ENCODE measurements at places on chromosomes 13 and 19.

- no peak for DNase-seq
Observed at GRCh38 chr19:32896516-32897214, 27.1 kb upstream of the SLC7A9 start.

GRCh38 chr19:8209462-8210378 is 550 bp downstream of the CERS4 start:
- DNase-seq = peak; percentile 47

DNA sequence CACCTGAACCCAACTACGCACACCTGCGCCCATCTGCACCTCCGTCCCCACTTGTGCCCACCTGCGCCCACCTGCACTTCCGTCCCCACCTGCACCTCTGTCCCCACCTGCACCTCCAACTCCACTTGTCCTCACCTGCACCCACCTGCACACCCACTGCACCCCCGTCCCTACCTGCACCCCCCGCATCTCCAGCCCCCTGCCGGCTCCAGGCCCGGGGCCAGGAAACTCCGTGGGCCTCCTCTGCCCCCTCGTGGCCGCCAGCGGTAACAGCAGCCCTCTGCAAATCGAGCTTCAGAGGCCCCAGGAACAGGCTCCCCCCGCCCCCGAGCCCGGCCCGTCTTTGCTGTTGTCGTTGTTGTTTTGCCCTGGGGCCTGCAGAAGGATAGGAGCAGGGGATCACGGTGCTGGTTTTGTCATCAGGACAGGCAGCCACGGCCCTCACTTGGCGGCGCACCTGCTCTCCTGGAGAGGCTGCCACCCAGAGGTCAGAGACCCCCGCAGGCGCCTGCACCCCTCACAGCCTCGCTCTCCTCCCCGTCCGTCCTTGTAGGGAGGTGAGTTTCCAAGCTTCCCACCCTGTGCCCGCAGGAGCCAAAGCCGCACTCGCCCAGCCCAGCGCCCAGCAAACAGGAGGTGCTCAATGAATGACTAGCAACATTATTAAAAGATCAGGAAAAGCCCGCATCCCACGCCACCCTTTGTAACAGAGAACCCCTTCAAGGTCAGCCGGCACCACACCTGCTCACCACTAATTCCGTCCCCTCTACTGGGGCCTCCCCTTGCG is 65.4 kb downstream of the GNG7 start:
- peak; percentile 83 for DNase-seq

- peak; percentile 12 for DNase-seq
Observed at GRCh38 chr13:60654415-60654814, 257.4 kb downstream of the TDRD3 start.

GRCh38 chr13:49040872-49041271 is 65.2 kb downstream of the FNDC3A start:
- DNase-seq = no peak

GRCh38 chr19:57099199-57099661 is 20.6 kb upstream of the USP29 start:
- peak; percentile 28 for DNase-seq

DNA sequence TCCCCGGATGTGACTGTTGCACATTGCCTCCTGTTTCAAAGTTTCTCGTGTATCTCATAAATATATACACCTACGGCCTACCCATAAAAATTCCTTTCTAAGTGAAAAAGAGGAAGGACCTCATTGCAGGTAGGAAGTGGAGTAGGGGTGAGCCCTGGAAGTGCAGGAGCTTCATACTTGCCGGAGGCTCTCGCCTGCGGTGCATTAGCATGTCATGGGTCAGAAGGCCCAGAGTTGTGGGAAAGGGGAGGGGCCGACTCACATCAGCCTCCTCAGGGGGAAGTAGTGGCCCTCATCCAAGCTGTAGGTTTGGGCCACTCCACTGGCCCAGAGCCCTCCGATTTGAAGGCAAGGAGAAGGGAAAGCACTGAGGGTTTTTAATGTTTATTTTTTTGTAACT is 26.0 kb upstream of the IRS2 start:
- DNase-seq = no peak

DNA sequence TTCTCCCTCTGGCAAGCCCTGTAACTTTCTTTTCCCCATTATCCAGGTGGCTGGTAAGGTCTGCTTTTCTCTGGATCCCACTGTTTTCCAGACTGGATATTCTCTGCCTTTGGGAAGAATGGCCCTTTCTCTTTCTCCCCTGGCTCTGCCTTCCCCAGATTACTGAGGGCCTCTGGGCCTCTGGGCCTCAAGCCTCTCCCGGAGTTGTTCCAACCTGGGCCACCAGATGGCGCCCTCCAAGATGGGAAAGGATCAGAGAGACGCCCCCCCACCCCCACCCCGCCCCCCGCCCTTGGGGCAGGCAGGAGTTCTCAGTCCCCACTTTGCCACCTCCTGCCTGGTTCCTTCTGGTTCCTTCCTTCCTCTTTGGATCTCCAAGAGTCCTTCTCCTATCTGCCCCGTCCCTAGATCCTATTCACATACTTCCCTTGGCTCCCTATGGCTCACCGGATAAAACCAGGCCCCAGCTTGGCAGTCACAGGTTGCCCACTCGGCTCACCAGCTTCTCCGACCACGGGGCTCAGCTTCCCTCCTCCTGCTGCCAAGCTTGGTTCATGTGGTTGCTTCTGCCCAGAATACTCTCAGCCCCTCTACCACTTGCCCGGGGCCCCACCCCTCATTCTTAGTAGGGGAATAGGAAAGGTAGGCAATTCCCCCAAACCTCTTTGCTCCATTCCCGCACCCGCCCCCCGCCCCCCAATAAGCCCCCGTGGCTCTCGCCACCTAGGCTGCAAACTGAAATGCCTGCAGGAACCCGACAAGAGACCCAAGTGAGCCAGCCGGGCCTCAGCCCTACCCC is 13.1 kb downstream of the EPS8L1 start:
- DNase-seq = peak; percentile 97

DNA sequence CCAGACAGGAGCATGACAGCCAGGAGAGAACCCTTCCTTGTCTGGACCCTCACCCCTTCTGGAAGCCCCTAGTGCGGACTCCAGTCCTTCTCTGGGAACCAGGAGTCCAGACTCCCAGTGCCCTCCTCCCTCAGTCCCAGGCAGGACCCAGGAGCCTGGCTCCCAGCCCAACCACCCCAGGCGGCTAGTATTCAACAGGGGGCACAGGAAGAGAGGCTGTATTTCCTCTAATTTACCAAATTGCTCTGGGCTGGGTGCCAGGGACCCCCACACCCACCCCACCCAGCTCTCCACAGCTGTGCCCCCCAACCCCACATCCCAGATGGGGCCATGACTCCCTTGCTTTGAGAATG is 3.3 kb downstream of the GRIN2D start:
- DNase-seq = no peak

DNA sequence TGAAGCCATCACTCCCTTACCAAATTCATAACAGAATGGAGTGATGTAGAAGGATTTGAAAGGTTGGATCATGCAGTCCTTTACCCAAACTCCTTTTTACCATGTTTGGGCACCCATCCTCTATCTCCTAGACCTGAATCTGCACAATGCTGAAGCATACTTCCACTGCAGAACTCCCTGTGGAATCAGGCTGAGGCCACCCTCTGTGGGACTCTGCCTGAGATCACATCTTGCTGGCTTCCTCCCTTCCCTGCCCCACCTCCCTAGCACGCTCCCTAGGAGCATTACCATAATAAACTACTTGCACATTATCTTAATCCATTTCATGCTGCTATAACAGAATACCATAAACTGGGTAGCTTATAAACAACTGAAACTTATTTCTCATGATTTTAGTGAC is 68.4 kb upstream of the VSTM2B start:
- DNase-seq = no peak

- DNase-seq = no peak
Observed at GRCh38 chr19:2634228-2634951, 68.1 kb downstream of the GNG7 start.

DNA sequence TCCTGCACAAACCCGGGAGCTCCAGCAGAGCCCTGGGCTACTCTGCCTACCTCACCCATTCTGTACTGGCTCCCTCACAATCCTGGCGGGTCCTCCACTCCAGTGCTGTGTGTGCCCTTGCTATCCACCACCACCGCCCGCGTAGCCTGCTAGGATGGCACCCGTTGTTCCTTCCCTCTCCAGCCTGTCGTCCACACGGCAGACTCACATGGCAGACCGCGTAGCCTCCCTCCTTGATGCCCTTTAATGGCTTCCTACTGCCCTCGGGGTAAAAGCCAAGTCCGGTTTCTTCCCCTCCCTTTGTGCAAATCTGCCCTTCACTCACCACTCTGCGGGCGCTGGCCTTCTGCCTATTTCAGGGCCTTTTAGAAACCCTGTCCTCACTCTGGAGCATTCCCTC is 106.6 kb downstream of the RAB20 start:
- no peak for DNase-seq

GRCh38 chr13:25186187-25186586 is 14.1 kb upstream of the AMER2 start:
- DNase-seq = no peak

GRCh38 chr19:3586127-3586626 is 899 bp downstream of the GIPC3 start:
- DNase-seq = peak; percentile 64

DNA sequence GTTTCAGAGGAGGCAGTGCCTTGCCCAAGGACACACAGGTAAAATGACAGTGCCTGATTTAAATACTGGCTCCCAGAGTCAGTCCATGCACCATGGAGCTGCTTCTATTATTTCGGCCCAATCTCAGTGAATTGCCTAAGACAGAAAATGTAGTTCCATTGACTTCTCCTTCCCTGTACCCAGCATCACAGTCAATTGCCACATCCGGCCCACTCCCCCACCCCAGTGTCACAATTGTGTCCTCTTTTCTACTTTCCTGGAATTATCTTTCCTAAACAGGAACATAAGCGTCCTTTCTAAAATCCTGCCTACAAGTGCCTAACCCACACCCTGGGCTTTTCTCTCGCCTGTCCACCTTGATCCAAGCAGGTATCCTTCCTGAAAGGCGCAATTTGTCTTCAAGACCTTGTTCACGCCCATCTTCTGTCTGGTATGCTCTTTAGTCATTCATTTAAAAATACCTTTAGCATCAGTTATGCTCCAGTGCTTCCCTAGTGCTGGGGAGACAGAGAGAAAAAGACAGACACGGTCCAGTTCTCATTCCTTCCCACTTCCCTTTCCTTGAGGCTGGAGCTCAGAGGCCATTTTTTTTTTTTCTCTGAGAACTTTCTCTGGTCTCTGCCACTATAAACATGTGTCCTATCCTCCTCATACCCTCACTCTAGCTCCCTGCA is 411.4 kb downstream of the LIG4 start:
- DNase-seq = no peak

DNA sequence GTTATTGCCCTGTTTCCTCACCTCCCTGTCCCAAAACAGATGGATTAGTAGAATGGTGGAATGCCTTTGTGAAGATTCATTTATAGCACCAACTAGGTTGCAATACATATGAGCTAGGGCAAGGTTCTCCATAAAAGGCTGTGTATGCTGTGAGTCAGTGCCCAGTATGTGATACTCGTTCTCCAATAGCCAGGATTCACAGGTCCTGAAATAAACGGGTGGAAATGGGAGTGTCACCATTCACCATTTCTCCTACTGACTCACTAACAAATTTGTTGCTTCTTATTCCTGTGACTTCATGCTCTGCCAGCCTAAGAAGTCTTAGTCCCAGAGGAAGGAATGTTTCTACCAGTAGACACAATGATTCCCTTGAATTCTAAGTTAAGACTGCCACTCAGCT is 1745.4 kb downstream of the SLITRK1 start:
- DNase-seq = no peak

- DNase-seq = no peak
Observed at GRCh38 chr19:13861392-13861713, 15.6 kb upstream of the NANOS3 start.

GRCh38 chr19:42555801-42556200 is 27.5 kb upstream of the CEACAM1 start:
- DNase-seq = no peak

DNA sequence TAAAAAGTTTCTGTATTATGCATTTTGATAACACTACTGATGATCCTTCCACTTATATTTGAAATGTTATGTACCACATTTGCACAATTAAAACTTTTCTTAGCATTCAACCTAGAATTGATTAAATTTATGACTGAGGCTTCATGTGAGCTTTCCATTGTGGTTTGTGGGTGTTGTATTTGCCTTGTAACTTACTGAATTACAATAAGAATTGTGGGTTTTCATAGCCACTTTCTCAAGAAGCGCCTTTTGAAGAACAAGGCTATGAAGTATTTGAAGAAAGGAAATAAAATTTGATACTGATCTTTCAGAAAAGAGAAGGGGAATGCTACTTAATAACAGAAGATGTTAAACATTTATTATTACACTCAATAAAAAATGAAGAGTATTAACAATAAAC is 7.0 kb upstream of the TEX26 start:
- no peak for DNase-seq

DNA sequence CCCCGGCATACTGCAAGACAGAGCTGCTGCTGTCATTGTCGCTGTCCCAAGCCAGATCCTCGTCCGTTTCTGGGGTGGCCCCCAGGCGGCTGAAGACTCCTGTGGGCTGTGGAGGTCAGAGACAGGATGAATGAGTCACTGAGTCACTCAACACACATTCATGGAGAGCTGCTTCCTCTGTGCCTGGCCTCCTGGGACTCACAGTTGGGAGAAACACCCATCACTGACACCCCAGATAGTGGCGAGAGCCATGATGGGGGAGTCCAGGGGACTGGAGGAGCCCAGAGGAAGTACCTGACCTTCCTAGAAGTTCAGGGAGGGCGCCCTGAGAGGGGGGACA is 26.0 kb downstream of the C19orf47 start:
- DNase-seq = no peak

GRCh38 chr19:20558571-20558970 is 7.0 kb downstream of the ZNF737 start:
- DNase-seq = no peak

DNA sequence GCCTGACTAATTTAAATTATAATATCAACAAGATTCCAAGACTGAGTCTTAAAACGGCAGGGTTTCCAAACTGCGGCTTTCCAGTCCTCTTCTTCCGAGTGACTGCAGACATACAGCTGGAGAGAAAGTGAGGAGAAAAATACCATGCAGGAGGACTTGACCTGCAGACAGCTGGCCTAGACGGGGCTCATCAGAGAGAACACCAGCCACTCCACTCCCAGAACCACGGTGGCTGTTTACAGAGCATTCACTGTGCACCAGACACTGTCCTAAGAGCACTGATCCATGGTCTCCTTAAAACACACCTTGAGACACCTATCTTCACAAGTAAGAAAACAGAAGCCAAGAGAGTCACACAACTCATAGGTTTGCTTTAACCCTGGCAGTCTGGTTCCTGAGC is 152.7 kb downstream of the MIPEP start:
- no peak for DNase-seq
